ENCODE measurements at places on chromosomes 7 and 10.

GRCh38 chr7:33425929-33426678 lies 296.7 kb downstream of the BBS9 start:
- no peak for DNase-seq

- no peak for DNase-seq
Measured at GRCh38 chr10:111128331-111129180, 51.7 kb downstream of the ADRA2A start.

GRCh38 chr10:131035779-131036178 lies 275.7 kb downstream of the TCERG1L start:
- DNase-seq, result no peak

DNA sequence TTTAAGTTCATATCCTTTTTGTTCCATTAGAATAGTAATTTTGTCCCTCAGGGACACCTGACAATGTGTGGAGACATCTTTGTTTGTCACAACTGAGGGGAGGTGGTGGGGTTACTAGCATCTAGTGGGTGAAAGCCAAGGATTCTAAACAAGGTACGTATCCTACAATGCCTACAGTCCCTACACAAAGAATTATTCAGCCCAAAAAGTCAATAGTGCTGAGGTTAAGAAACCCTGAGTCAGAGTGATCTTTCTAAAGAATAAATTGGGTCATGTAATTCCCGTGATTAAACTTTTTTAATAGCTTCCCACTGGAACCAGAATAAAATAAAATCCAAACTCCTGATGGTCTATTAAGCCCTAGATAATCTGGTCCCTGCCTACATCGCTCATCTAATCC lies 2.7 kb upstream of the ANXA7 start:
- no peak for DNase-seq

- no peak for DNase-seq
Measured at GRCh38 chr7:131190146-131190545, 137.5 kb upstream of the MKLN1 start.

- DNase-seq, result no peak
Measured at GRCh38 chr10:15863323-15863722, 3.0 kb upstream of the MINDY3 start.

GRCh38 chr10:7609556-7609955 lies 57.2 kb downstream of the ITIH5 start:
- DNase-seq, result no peak

DNA sequence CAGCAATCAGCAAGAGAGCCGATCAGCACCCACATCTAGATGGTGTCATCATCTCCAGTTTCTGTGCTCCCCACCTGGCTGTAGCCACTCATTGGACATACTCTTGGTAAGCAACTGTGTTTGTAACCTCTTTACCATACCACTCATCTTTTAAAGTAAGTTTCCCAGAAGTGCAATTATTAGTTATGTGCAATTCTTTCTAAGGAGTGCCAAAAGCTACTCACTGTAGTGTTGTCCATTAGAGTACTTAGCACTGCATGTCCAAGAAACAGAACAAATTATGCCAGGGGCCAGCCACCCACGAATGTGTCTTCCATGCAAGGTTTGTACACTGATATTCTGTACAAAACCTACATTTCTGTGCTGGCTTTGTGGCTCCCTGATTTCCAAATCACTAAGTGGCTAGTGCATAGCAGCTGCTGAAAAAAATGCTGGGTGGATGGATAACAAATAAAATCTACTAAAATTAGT lies 131.9 kb downstream of the SRPK2 start:
- DNase-seq, result no peak

- DNase-seq, result no peak
Measured at GRCh38 chr10:117134306-117135025, 3.6 kb downstream of the VAX1 start.

DNA sequence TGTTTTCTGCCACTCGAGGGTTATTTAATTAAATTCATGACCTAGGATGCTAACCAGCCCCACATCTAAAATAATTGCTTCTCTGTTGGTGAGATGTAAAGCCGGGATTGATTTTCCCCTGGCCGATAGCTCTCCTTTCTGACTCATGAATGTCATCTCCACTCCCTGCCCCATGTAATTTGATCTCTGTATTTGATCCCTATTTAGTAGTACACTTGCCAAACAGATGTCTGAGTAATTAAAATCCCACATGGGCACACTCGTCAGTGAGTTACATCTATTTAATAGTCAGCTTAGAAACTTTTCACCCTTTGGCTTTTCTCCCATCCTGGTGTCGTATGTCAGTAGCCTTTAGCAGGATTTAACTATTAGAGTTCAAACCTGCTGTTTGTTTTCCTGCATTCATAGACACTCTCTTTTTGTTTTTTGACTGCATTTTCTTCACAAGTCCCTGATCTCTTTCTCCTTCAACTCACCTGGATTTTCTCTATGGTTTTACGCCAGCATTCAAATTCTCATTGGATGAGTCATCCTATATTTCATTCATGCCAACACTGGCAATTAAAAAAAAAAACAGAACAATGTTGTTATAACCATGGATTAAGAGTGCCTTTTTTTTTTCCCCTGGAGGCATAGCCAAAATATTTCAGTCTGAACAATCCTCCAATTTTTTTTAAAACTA lies 82.7 kb downstream of the SPAG6 start:
- DNase-seq, result no peak

DNA sequence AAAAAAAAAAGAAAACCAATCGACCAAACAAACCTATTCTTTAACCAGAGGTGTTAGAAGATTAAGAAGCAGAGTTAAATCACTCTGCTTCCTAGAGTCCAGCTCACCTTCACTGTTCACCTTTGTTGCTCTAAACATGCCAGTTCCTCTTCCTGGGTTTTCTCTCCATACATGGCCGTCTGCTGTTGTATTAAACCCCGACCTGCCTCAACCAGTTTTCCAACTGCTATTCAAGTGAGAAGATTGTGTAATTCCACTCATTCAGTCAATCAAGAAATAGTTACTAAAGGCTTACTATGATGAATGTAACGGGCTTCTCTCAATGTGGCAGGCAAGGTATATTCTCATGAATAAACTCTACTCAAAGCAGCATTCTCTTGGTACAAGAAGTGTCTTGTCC lies 8.8 kb downstream of the AASS start:
- no peak for DNase-seq

GRCh38 chr10:93758508-93758885 lies 761 bp downstream of the LGI1 start:
- DNase-seq, result no peak

DNA sequence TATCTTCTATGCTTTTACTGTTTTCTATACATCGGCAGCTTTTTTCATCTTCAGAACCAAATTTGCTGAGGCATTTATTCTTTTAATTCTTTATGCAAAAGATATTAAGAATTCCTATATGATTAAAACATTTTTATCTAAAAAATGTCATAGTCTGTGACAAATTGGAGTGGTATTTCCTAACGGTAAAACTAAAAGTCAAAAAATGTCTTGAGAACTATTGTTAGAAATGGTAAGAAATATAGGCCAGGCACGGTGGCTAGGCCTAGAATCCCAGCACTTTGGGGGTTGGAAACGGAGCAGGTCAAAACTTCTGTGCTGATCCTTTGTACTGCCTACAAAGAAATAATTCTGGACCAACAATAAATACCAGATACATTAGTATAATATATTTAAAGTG lies 57.7 kb upstream of the PRR15 start:
- no peak for DNase-seq

- no peak for DNase-seq
Measured at GRCh38 chr7:101450064-101450463, 87.4 kb downstream of the COL26A1 start.

GRCh38 chr7:143284591-143285469 lies at the start of gene TMEM139:
Gene TMEM139 (plus strand): TSS chr7:143284958. CDS start chr7:143285958, 1,000 bp downstream.
- DNase-seq, result no peak

GRCh38 chr7:43658718-43659548 lies 70.4 kb downstream of the COA1 start:
- no peak for DNase-seq

DNA sequence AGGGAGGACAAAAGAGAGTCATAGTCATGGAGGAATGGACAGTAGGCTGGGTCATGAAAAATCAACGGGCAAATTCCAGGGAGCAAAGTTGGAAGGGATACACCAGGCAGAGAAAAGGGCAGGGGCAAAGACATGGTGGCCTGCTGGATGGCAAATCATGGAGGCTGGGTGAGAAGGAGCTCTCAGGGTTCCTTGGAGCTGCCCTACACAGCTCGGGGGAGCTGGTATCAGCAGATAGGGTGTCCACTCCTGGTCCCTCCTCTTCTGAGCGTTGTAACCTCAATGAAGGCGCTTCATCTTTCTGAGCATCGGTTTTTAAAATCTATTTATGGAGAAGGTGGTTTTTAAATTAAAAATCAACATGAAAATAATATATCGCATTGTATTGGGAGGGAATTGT lies 27.9 kb upstream of the EIF5AL1 start:
- DNase-seq, result no peak

GRCh38 chr7:33701927-33702326 lies 203.4 kb upstream of the BMPER start:
- DNase-seq, result no peak

DNA sequence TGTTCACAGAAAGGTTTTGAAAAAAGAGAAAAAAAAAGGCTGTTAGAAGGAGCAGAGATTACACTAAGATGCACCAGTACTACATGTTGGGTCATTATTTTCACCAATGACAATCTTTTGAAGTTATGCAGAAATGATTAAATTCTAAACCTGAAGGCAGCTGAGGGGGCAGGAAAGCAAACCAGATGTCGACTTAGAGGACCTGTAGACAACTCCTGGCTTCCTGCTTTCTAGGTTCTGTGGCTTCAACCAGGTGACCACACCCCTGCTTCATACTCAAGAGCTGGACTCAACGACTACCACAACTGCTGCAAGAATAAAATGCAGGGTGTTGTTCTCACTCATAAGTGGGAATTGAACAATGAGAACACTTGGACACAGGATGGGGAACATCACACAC lies 30.0 kb downstream of the MYOF start:
- no peak for DNase-seq

DNA sequence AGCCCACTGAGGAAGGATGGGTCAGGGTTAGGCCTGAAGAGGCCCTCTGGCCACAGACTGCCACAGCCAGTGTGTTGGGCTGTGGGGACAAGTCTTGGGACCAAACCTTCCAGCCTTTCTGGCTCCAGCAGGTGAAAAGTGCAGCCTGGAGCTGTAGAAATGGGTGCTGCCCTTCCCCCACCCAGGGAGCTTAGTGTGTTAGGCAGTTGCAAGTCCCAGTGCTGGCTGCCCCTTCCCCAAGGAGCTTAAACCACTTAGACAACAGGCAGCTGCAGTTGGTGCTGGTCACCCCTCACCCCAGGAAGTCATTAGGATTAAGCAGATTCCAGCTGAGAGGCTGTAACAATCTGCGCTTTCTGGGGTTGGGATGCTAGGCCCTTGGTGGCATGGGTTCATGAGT lies 563.3 kb downstream of the NRG3 start:
- DNase-seq, result no peak

DNA sequence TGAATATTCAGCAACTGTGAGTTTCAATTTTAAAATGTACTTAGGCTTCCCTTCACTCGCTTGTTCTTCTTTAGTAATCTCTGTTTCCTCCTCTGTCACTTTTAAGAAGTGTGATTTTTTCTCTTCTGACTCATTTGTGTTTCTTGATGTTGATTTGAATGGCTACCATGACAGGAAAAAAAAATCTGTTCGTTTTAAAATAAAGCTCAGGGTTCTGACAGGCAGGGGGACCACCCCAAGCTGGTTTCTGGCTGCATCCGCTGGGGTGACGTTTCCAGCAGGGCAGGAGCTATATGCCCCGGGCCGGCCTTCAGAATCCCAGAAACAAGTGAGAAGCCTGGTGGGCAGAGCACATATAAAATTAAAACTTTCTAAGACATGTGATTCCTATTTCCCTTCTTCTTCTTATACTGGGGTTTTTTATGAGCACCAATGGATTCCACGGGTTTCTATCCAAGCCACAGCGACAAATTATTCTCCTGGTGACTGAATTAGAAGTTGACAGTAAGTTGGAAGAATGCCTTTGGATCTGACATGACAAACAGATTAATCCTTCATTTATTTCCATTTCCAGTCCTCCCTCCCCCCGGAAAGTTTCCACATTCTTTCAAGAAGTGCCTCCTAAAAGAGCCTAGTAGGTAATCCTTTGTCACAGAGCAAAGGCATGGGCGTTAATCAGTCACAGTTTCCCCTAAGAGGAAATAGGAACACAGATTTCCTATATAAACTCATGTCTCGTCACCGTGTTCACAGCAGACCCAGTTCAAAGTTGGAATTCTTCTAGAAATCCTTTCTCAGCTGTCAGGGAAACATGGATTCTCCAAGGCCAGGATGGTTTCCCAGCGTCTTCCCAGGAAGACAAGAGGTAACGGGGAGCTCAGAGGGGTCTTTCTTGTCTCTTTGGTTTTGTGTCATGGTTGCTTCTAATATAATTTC lies 79.9 kb downstream of the PTPRE start:
- DNase-seq, result no peak

- no peak for DNase-seq
Measured at GRCh38 chr7:44148166-44148565, 7.0 kb upstream of the MYL7 start.

DNA sequence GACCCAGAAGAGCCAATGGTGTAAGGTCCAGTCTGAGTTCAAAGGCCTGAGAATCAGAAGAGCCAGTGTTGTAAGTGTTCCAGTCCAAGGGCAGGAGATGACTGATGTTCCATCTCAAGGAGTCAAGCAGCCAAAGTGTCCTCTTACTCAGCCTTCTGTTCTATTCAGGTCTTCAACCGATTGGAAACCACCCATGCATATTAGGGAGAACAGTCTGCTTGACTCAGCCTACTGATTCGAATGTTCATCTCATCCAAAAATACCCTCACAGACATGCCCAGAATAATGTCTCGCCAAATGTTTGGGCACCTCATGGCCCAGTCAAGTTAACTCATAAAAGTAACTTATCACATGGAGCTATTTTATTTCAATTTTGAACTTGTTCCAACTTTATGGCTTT lies 2.9 kb upstream of the WDFY4 start:
- no peak for DNase-seq

DNA sequence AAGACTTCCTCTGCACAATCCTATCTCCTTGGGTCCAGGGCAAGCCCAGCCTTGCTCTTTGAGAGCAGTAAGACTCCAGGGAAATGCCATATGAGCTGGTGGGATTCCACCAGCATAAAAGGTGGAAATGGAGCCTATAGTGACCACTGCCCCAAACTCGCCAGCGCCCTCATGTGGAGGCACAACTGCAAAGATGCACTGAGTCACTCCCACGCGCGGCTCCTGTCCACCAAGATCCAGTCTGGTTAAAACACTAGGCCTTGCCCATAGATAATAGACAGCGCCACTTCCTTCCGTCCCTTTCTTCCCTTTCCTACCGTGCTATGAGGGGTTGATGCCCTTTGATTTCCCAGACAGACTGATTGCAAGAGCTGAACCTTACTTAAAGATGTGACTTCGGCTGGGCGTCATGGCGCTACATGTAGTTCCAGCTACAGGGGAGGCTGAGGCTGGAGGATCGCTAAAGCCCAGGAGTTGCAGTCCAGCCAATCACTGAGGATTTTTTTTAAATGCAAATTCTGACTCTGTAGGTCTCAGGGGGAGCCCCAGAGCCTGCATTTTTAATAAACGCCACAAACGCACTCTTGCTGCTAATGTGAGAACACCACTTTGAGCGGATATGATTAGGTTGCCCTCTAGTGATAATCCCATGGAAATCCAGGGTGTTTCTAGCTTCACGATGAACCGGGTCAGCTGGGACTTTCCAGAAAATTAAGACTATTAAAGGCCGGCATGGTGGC lies 136.5 kb downstream of the EPC1 start:
- DNase-seq, result no peak
